ENCODE measurements at places on chromosomes 6 and 20.
A peak's percentile ranks its signal among the peaks of the same experiment; 100 is the strongest.

GRCh38 chr6:132933090-132933489 lies 118.7 kb downstream of the RPS12 start:
- no peak for DNase-seq

DNA sequence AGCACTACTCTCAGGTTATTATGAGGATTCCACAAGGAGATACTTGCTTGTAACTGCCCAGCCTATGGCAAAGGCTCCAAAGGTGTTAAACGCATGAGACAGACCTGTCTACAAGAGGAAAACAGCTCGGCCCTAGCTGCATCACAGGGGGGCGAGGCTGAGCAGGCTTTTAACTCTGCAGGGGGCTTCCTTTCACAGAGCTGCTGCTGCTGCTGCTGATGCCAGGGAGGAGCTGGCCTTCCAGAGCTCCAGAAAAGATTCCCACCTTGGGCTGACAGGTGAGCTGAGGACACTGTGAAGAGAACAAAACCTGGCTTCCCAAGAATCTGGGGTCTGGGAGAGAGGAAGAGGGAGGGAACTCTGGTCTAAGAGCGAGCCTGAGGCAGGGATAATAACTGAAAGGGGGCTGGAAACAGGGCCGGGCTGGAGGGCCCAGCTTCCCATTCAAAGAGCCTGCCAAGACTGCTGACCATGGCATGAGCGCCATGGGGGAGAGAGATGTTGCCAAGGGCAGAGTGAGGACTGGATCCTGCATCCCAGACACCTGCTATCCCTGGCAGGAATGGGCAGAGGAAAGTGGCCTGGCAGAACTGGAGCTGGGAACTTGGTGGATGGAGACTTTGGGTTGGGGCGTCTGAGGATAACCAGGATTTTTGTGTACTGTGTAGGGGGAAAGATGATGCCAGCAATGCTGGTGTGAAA lies 211.1 kb upstream of the LRFN2 start:
- DNase-seq: peak; percentile 62

- no peak for DNase-seq
These were observed 291.0 kb upstream of the SUPT3H start for GRCh38 chr6:45668705-45669104.

DNA sequence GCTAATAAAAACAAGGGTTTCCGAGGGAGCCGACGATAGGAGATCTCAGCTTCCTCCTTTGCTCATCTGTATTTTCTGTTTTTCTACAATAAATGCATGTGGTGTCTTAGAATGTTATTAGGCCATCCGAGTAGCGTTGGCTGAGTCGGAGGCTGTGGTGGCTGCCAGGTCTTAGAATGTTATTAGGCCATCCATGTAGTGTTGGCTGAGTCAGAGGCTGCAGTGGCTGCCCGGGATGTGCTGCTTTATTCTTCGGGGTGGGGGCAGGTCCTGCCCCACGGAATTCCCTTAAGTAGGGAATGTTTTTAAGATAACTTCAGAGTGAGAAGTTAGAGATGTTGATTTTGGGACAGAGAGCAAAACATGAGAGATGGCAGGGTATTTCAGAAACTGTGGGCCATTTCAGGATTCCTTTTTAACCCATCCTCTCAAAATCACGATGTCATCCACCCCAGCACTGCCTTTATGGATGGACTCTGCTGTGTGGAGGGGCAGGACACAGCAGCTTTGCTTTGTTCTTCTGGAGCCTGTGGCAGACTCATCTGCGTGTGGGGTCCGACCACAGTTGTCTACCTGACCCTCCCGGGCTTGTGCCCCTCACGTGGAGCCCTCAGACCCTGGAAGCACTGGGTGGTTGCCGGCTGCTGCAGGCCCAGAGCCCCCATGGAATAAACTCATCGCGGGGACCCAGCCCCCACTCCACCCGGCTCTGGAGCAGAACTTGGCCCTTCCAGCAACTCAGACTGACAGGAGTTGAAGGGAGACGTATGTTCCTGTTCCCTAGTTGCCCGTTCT lies 20.4 kb downstream of the OSBPL2 start:
- no peak for DNase-seq

GRCh38 chr20:57922083-57922482 lies 212.3 kb upstream of the PMEPA1 start:
- DNase-seq: no peak

All from ELF-1 (cell line).